Sigmoid colon (tissue), 7 donors: ENCODE measurements at places on chromosomes 12 and 14. TPM values are rescaled to one million over a fixed set of nuclear protein-coding genes. Genes with fewer than 3 reads are reported as not detected.

FAM186B gene
- total RNA-seq: 0.54 TPM

MYH6 gene
- not detected for total RNA-seq

DPY19L2 gene
- total RNA-seq: 11.1 TPM

DNA sequence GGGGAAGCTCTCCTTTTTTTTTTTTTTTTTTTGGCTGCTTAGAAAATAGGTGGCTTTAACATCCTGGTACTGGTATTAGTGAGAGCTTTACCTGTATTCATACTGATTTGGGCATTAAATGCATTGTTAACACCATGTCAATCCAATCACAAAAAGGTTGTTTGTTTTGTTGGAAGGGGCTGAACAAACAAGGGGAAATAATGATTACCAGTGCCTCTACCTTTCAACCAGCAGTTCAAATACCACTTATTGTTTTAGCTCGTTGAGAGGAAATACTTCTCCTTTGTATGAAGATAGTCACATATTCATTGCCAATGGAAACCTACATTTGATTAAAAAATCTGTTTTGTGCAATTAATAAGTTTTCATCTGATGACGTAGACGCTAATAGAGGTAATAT is 72.9 kb downstream of the MIPOL1 start:
- no peak for DNase-seq

- DNase-seq: no peak
These were observed 8.6 kb upstream of the GPR68 start for GRCh38 chr14:91252871-91253794.

GRCh38 chr12:6830286-6830890 is 2.2 kb downstream of the P3H3 start:
- no peak for DNase-seq

GRCh38 chr14:68791078-68791901 is 1.6 kb downstream of the ZFP36L1 start:
- no peak for DNase-seq

GRCh38 chr12:70338531-70338930 is 27.6 kb upstream of the KCNMB4 start:
- no peak for DNase-seq

- DNase-seq: no peak
These were observed 471.4 kb downstream of the ETNK1 start for GRCh38 chr12:23096321-23096720.

DNA sequence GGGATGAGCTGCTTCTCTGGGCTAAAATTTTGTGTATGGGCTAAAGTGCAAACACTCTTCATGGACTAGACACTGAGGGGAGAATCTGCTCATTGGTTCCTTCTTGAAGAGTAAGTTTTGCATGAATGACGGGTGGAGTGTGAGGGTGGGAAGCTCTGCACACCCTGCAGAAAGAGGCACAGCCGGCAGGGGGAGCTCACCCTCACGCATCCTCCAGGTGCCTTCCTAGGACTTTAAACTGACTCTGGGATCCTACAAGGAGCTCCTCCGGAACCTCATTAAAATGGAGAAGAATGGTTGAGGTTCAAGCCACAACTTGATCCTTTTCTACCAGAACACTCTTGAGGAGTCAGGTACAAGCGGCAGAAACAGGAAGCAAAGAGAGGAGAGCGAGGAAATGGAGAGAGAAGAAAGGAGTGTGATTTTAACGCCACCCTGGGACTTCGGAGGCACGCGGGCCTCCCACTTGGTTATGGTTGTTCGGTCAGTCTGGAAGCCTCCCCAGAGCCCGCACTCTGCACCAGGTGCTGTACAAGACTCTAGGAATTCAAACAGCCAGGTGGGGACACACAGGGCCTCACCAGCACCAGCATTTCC is 87.5 kb downstream of the SETD3 start:
- no peak for DNase-seq

DNA sequence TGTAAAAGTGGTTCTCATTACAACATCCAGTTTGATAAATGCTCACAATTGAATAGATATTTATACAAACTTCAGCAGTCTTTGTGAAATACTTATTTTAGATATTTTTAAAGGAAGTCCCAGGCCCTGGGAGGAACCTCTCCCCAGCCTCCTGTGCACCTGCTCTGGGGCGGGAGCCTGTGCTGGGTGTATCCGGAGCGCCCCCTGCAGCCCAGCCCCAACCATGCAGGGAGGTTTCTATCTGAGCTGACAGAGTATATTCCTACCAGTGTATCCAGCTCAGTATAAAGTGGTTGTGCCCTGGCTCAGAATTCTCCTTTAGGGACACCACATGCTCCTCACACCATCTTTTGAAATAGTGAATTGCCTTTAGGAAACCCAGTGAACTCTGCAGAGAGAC is 851.8 kb downstream of the TMEM121 start:
- no peak for DNase-seq
